ENCODE measurements at places on chromosomes 4 and X. TPM values are rescaled to one million over a fixed set of nuclear protein-coding genes. Genes with fewer than 3 reads are reported as not detected.
A peak's percentile ranks its signal among the peaks of the same experiment; 100 is the strongest.

DNA sequence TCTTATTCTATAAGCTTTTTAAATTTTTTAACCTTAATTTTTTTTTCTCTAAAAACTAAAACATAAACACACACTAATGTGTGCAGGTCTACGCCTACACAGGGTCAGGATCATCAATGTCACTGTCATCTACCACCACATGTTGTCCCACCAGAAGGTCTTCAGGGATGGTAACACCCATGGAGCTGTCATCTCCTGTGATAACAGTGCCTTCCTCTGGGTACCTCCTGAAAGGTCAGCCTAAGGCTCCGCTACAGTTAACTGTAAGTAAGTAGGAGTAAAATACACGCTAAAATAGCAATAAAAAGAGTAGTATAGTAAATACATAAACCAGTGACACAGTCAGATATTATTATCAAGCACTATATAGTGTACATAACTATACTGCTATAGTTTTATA, 45.9 kb upstream of the GPRIN3 start:
- H3K27ac ChIP-seq = no peak overlapping the region
- DNase-seq = no peak
- H3K27me3 ChIP-seq = no peaks in the 10 kb centered on the region
- H3K36me3 ChIP-seq = no peaks in the 10 kb centered on the region
- H3K4me1 ChIP-seq = no peaks in the 10 kb centered on the region

DNA sequence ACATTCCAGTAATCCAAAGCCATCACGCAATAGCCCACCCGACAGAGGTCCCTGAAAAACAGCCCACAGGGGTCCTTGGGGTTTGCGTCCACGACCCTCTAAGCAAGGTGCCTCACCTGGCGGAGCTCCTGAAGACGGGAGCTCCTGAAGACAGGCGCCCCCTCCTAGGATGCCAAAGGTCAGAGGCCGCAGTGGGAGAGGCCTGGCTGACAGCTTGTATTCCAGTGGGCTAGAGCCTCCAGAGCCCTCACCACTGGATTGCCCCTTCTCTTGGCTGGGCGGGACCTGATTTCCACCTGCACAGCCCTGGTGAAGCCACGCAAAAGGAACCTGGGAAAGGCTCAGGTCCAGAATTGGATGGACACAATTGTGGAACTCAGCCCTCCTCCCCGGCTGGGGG, 29.7 kb upstream of the WFS1 start:
- no peak overlapping the region for H3K27ac ChIP-seq
- no peaks in the 10 kb centered on the region for H3K4me1 ChIP-seq
- H3K27me3 ChIP-seq = peaks cover 36% of the 10 kb centered on the region
- no peaks in the 10 kb centered on the region for H3K36me3 ChIP-seq
- H3K4me3 ChIP-seq = no peak overlapping the region
- no peak for DNase-seq

DNA sequence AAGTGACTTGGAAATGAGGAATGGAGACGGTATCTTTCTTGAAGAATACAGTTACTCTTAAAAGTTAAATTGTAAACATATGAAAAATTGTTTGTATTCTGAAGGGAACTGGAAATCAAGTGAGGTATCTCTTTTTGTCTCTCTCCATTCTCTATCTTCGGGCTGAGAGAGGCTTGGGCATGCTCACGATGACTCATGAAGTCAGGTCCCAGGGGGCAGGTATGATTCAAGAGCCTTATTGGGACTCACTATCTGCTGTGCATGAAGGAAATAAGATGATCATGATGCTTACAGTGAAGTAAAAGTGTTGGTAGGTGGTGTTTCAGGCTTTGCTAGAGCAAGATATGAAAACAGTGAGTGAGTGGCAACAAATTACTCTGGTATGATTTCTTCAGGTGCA, 200.4 kb upstream of the PITX2 start:
- no peak overlapping the region for H3K27ac ChIP-seq
- H3K27me3 ChIP-seq = no peaks in the 10 kb centered on the region
- H3K4me3 ChIP-seq = no peak overlapping the region
- no peaks in the 10 kb centered on the region for H3K4me1 ChIP-seq
- DNase-seq = no peak

DNA sequence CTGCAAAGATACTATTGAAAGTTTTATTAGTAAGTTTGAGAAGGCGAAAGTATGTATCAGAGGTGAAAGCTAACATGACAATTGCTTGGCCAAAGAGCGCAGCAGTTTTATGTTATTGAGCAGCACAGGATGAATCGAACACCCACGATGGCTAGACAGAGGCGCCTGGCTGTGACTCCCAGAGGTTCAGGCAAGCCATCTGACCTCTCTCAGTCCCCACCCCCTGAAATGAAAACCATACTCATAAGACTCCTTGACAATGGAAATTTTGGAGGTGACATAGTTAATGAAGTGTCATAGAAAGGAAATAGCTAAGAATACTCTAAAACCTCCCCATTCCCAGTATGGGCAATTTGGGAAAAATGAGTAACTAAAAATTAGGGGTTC, 70.6 kb downstream of the MGST2 start:
- peaks cover 57% of the 10 kb centered on the region for H3K4me1 ChIP-seq
- H3K4me3 ChIP-seq = no peak overlapping the region
- DNase-seq = no peak

GRCh38 chr4:60992037-60992436, 208.1 kb upstream of the ADGRL3 start:
- H3K4me1 ChIP-seq = no peaks in the 10 kb centered on the region
- H3K36me3 ChIP-seq = no peaks in the 10 kb centered on the region
- H3K27ac ChIP-seq = no peak overlapping the region
- H3K4me3 ChIP-seq = no peak overlapping the region
- no peaks in the 10 kb centered on the region for H3K27me3 ChIP-seq
- DNase-seq = no peak

GRCh38 chr4:185969657-185970056, 99.3 kb upstream of the TLR3 start:
- H3K27ac ChIP-seq = no peak overlapping the region
- peaks cover 5% of the 10 kb centered on the region for H3K4me1 ChIP-seq
- no peaks in the 10 kb centered on the region for H3K36me3 ChIP-seq
- no peak overlapping the region for H3K4me3 ChIP-seq
- no peak for DNase-seq

- H3K27me3 ChIP-seq = peaks cover 67% of the 10 kb centered on the region
- DNase-seq = no peak
- H3K4me1 ChIP-seq = peaks cover 4% of the 10 kb centered on the region
- no peaks in the 10 kb centered on the region for H3K36me3 ChIP-seq
- no peak overlapping the region for H3K27ac ChIP-seq
These were observed 98.8 kb downstream of the ADRA2C start for GRCh38 chr4:3864742-3865721.

DNA sequence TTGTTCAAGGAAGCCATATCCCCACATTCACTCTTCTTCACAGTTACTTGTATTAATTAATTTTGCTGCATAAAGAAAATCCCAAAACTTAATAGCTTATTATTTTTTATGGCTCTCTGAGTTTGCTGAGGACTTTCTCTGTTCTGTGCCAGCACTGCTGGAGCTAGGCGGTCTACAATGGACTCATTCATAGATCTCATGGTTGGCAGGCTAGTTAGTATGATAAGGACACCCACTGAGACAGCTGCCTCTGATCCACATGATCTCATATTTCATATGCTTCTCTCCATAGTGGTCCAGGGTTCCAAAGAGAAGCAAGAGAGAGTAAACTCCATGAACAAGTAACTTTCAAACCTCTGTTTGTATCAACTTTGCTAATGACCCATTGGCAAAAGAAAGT, 170.2 kb downstream of the ADGRA3 start:
- no peaks in the 10 kb centered on the region for H3K4me1 ChIP-seq
- no peak for DNase-seq
- no peak overlapping the region for H3K27ac ChIP-seq
- H3K36me3 ChIP-seq = no peaks in the 10 kb centered on the region

GRCh38 chr4:6926681-6927478, 17.3 kb downstream of the TBC1D14 start:
- peaks cover 28% of the 10 kb centered on the region for H3K4me1 ChIP-seq
- no peaks in the 10 kb centered on the region for H3K27me3 ChIP-seq
- peak overlapping the region; percentile 35 for H3K27ac ChIP-seq
- H3K4me3 ChIP-seq = no peak overlapping the region

GRCh38 chr4:15132739-15133138, 130.5 kb downstream of the CPEB2 start:
- H3K27me3 ChIP-seq = no peaks in the 10 kb centered on the region
- no peak overlapping the region for H3K27ac ChIP-seq
- DNase-seq = no peak
- no peak overlapping the region for H3K4me3 ChIP-seq

DNA sequence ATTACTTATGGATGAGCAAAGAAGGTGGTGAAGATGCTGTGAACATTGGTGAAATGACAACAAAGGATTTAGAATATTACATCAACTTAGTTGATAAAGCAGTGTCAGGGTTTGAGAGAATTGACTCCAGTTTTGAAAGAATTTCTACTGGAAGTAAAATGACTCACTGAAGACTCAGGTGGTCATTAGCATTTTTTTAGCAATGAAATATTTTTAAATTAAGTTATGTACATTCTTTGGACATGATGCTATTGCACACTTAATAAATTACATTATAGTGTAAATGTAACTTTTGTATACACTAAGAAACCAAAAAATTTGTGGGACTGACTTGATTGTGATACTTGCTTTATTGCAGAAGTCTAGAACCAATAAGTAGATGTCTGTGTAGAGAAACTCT, 56.9 kb downstream of the USO1 start:
- H3K4me3 ChIP-seq = no peak overlapping the region
- H3K36me3 ChIP-seq = peaks cover 100% of the 10 kb centered on the region
- no peaks in the 10 kb centered on the region for H3K27me3 ChIP-seq
- no peak for DNase-seq

DNA sequence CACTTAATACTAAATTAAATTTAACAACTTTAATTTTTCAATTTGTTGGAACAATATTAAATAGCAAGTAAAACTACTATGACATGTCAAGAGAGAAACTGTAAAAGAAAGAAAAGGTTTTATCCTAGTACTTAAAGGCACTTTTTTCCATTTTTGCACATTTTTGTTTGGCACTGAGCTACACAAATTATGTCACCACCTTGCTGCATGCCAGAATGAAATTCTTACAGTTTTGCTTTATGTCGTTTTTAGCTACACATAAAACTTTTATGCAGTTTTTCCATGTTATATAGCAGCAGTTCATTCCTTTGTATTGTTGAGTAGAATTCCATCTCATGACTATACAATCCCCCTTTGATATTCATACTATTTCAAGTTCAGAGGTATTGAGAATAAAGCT, 99.1 kb upstream of the RXFP1 start:
- no peak overlapping the region for H3K27ac ChIP-seq
- no peak overlapping the region for H3K4me3 ChIP-seq
- H3K27me3 ChIP-seq = no peaks in the 10 kb centered on the region
- H3K36me3 ChIP-seq = no peaks in the 10 kb centered on the region

DNA sequence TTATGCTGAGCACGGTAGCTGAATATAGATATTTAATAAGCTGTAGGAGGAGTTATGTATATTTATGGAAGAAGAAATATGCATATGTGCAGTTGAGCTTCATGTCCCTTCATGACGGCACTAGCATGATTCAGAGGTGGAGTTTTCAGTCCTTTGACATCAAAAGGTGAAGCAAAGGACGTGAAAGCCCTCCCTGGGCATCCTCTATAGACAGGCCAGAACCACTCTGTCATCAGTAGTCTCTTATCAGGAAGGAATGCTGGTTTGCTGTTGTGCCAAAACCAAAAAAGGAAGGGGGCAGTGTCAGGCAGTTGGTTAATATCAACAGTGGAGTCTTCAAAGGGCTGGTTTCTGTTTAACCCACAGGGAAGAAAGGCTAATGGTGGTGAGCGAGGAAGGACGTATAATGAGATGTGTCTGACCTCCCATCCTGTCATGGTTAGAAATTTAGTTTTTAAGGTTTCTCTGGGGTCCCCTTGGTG, 23.5 kb upstream of the IL2 start:
- H3K4me3 ChIP-seq = no peak overlapping the region
- no peaks in the 10 kb centered on the region for H3K27me3 ChIP-seq
- H3K27ac ChIP-seq = no peak overlapping the region

GRCh38 chr4:25900310-25900709, 13.7 kb upstream of the SMIM20 start:
- H3K36me3 ChIP-seq = no peaks in the 10 kb centered on the region
- no peaks in the 10 kb centered on the region for H3K4me1 ChIP-seq
- H3K4me3 ChIP-seq = no peak overlapping the region

GRCh38 chr4:89572224-89572858, 264.6 kb downstream of the SNCA start:
- H3K4me1 ChIP-seq = no peaks in the 10 kb centered on the region
- no peak overlapping the region for H3K4me3 ChIP-seq
- no peaks in the 10 kb centered on the region for H3K36me3 ChIP-seq
- H3K27me3 ChIP-seq = no peaks in the 10 kb centered on the region
- DNase-seq = no peak

DNA sequence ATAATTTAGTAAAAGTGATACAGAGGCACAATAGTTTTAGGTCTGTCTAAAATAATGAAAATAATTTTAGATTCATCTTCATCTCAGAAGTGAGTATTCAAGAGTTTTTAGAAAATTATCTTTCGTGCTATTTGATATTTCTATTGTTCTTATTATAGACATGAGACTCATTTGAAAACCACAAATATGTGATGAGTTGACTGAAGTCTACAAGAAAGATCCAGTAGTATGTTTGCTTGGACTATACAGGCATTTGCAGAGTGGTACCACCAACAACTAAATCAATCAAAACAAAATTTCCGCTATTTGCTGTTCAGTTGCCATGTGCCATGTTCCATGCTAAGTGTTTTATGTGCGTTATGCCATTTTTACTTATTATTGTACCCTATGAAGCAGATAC, 1318.5 kb downstream of the STIM2 start:
- no peak for DNase-seq
- no peak overlapping the region for H3K4me3 ChIP-seq
- no peaks in the 10 kb centered on the region for H3K4me1 ChIP-seq
- no peak overlapping the region for H3K27ac ChIP-seq
- no peaks in the 10 kb centered on the region for H3K36me3 ChIP-seq

DNA sequence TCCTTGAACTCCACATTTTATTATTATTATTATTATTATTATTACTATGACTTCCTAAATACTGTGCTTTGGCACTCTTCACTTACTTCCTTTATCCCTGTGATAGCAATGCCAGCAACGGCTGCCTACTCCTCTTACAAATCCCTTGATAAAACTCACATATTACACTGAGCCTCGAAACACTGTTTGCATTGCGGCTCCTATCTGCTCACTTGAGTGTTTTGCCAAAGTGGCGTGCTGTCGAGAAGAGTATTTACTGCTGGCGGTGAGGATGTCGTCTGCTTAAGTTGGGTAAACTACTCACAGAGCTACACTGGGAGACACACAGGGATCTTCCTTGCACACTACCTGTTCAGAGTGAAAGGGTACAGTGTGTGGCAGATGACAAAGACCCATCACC, 143.4 kb upstream of the VCX3A start:
- no peaks in the 10 kb centered on the region for H3K27me3 ChIP-seq
- no peaks in the 10 kb centered on the region for H3K4me1 ChIP-seq
- H3K27ac ChIP-seq = no peak overlapping the region
- H3K36me3 ChIP-seq = no peaks in the 10 kb centered on the region

- H3K36me3 ChIP-seq = no peaks in the 10 kb centered on the region
- no peak overlapping the region for H3K4me3 ChIP-seq
- DNase-seq = no peak
- H3K27me3 ChIP-seq = no peaks in the 10 kb centered on the region
- no peak overlapping the region for H3K27ac ChIP-seq
These were observed 36.2 kb downstream of the DCX start for GRCh38 chrX:111375747-111376146.

Gene AREG
- 1.8 TPM for total RNA-seq

Gene ASB9
- total RNA-seq = 2.4 TPM

Gene ARHGAP36
- not detected for total RNA-seq

Gene PPA2
- total RNA-seq = 178 TPM

Gene PDZD4
- 3.3 TPM for total RNA-seq

Gene GUCY1B1
- 28.6 TPM for total RNA-seq

Gene FGG
- not detected for total RNA-seq

Gene QDPR
- total RNA-seq = 22.7 TPM

Gene SYTL4
- 1.6 TPM for total RNA-seq

Gene FGF13
- 0.77 TPM for total RNA-seq
